ENCODE measurements at places on chromosomes 2 and 18.
A peak's percentile ranks its signal among the peaks of the same experiment; 100 is the strongest.

- no peak for DNase-seq
These were observed 1149.3 kb upstream of the CDH2 start for GRCh38 chr18:29326214-29326613.

DNA sequence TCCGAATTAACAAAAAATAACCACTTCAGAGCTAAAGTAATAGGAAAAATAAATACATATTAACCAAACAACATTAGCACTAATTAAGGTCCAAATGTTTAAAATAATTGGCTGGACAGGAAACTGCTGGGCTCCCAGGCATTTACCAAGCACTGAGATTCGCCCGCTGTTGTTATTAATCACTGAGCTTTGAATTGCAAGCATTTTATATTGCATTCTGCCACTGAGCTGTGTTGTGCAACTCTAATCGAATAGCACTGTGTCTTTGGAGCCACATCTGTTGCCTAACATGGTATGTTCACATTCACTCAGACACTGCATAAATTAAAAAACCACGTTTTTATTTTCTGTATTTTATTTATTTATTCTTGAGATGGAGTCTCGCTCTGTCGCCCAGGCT is 88.9 kb downstream of the SOWAHC start:
- DNase-seq = no peak

GRCh38 chr2:166238176-166238575 is 110.4 kb upstream of the SCN1A start:
- DNase-seq = no peak

- DNase-seq = no peak
These were observed 93.7 kb upstream of the ZNF516 start for GRCh38 chr18:76588601-76589226.

- DNase-seq = no peak
These were observed 3.5 kb downstream of the EFHD1 start for GRCh38 chr2:232636788-232637420.

DNA sequence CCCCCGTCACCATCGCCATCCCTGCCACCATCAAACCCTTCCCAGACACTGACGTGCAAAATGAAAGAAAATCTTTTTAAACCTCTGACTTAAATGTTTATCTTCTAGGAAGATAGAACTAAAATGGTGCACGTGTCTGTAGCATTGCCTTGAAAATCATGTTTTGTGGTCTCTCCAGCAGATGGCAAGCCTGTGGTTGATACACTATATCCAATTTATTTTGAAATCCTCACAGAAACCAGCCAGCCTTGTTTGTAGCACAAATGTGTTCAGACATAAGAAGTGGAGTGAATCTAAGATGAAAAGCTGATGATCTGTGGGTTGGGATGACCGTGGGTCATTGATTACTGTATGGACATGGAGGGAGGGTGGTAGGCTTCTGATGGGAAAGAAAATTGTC is 436.2 kb upstream of the SMIM21 start:
- no peak for DNase-seq

GRCh38 chr2:76469066-76469465 is 758.4 kb upstream of the GCFC2 start:
- DNase-seq = no peak

DNA sequence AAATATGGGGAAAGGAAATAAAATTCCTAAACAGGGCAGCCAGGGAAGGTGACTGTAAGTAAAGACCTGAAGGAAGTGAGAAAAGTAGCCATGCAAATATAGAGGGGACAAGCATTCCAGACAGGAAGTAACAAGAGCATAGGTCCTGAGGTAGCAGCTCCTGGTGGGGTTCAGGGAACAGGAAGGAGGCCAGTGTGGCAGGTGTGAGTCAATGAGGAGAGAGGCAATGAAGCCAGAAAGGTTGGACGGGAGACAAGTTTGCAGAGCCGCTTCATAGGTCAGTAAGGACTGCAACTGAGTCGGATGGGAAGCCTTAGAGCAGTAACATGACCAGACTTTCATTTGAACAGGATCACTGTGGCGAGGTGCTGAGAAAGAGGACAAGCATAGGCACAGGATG is 150.9 kb downstream of the METTL4 start:
- no peak for DNase-seq

DNA sequence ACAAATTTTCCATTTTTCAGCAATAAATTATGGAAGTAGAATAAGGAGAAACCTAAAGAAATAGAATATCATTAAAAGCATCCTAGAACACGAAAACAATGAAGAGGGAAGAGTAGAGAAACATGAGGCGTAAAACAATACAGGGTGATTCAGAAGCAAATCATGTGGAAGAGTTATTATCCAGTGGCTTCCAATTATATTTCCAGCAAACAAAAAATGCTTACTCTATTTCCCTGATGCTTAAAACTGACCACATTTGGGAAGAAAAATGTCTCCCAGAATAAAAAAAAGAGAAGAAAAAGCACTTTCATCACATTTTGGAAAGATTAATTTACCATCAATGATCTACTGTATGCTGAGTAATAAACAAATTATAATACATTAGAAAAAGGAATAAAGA is 192.6 kb downstream of the CD226 start:
- DNase-seq = no peak

DNA sequence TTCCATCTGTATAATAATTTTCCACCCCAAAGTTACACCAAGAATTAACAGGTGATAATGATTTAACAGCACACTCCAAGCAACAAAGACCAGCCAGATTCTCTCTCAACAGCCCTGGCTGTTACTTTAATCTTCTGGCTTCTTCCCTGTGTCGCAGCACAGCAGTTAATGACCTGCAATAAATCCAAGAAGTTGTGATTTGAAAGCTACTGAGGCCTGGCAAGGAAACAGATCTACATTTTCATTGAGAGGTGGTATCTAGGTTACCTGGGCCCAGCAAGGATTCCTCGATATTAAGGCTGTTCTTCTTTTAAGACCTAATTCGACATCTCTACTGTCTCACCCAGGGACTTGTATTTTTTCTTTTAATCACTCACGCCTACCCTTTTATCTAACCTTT is 433.8 kb downstream of the NBAS start:
- DNase-seq = no peak

GRCh38 chr2:144654523-144654922 is 134.6 kb upstream of the ZEB2 start:
- no peak for DNase-seq

- no peak for DNase-seq
These were observed 127.8 kb downstream of the CTIF start for GRCh38 chr18:48666613-48667012.

- DNase-seq = peak; percentile 69
These were observed 111.8 kb downstream of the STPG4 start for GRCh38 chr2:47043142-47043890.

DNA sequence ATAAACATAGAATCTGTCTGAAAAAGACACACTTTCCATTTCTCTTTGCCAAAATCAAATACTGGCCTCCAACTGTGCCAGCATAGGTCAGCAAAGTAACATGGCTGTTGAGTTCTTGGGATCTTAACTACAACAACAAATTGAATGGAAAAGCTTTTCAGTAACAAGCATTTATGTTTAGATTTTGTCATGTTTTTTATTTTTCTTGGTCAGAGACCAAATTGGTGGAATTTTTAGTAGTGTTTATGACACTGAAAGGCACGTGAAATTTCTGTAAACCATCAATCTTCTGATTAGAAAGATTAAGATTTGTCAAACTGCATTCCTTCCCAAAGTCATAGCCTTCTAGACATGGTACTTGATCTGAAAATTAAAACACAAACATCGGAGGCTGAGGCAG is 77.6 kb downstream of the PDE1A start:
- DNase-seq = no peak

DNA sequence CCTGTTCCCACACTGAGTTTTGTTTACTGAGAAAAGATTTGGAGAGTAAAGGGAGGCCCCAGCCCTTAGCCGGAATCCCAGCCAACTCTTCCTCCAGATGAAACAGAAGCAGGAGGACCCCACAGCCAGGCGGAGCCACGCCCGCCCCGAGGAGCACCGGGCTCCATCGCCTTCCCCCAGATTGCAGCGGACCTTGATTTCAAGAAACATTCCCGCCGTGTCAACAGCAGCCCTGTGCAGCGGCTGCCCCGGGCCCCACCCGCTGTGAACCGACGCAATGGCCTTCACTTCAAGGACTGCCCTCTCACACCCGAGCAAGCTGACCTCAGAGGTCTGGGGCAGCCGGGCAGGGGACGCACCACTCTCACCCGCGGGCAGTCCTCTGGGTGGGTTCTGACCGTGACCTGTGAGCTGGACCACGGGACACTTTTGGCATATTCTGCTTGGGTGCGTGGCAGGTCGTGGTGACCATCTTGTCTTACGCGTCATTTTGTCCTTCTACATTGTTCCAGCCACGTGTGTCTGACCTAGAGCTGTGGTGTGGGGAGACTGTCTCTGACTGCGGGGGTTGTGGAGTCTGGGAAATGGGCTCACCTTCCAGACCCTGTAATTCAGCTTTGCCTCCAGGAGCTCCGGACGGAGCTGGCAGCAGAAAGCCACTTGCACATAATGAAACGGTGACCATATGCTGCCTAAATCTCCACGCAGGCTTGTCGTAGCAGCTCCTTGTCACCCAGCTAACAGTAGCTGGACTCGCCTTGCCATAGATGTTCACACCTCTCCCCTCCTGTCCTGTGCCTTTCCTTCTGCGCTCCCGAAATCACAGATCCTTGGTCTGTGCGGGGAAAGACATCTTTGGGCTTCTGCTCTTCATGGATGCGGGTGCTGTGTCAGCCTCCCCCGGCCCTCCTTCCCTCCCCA is 32.0 kb upstream of the INHBB start:
- DNase-seq = no peak
